ENCODE measurements at places on chromosomes 4 and X.

DNA sequence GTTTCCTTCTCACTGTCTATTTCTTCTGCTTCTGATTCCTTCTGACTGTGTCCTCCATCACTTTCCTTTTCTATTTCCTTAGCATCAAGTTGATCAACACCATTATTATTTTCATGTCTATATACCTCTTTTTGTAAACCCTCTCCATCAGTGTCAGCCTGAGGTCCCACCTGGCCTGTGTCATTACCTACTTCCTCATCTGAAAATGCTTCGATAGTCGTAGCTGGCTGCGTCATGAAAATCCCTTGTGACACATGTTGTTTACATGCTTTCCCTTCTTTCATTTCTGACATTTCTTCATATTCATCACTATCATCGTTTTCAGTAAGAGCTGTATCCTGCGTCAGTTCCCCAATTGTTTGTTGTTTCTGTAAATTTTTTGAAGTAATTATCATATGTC is 39.6 kb downstream of the RPGR start:
- DNase-seq = no peak

DNA sequence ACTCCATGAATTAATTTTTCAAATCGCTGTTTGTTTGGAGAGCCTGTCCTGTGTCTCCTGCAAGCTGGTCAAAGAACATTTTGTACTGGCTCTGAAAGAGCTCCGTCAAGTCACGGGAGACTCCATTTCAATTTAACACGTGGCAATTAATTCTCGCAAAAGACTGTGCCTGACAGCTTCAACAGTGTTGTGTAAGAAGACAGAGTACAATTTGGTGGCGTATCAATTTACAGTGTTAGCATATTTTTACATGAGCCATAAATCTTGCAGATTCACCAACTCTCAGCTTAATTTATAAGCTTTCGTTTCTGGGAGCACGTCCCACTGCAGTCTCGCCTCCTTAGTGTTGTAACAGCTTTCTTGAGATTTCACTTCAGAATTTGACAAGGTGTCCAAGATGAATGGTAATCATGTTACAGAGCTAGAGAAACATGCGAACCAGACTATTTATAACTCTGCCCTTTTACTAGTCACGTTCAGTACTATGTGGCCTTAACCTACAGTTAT is 70.8 kb downstream of the RWDD4 start:
- DNase-seq = no peak

DNA sequence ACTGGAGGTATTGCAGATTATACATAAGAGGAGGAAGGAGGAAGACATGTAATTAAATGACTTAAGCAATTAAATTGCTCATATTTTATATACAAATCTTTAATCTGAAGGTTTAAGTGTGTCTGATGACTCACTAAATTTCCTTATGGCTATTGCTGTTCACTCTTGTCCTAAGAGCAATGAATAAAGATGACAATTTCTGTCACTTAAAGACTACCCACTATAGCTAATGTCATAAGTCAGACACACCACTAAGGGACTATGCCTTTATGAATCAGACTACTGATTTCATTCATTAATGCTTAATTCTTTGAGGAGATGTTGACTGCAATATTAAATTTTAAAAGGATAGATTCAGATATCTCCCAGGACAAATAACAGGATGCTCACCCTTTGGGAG is 1514.7 kb downstream of the PCDH18 start:
- no peak for DNase-seq

DNA sequence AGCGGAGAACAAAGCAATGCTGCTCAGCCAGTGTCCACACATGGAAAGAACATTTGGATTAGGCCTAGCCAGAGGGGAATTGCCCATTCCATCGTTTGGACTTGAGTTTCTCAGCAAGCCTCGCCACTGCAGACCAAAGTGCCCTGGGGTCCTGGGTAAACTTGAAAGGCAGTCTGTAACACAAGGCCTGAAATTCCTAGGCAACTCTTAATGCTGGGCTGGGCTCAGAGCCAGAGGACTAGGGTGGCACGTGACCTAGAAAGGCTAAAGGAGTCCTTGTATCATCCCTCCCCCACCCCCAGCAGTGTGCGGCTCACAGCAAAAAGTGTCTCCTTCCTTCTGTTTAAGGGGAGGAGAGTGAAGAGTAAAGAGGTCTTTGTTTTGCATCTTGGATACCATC is 210.4 kb upstream of the ARX start:
- no peak for DNase-seq
